ENCODE measurements at places on chromosomes 12 and 14.
A peak's percentile ranks its signal among the peaks of the same experiment; 100 is the strongest.

DNA sequence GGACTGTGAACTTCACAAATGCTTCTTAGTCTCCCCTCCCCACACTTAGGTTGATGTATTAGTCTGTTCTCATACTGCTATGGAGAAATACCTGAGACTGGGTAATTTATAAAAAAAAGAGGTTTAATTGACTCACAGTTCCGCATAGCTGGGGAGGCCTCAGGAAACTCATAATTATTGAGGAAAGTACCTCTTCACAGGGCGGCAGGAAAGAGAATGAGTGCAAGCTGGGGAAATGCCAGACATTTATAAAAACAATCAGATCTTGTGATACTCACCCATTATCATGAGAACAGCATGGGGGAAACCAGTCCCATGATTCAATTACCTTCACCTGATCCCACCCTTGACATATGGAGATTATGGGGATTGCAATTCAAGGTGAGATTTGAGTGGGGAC is 178.8 kb downstream of the SLC38A4 start:
- no peak for DNase-seq

DNA sequence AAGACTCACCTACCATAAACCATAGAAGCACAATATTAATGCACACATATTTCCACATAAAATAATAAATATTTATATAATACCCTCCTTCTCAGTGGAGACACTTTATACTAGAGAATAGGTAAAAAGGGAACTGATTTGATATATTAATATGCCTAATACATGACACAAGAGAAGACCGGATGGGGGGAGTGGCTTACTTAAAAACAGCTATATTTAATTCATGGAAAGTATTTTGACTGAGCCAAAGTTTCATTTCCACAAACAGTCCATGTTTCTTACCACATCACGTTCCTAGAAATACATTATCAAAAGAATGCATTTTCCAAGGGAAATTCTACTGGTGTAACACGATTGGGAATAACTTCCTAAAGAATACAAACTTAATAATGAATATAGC is 63.4 kb downstream of the ITPR2 start:
- DNase-seq = no peak

DNA sequence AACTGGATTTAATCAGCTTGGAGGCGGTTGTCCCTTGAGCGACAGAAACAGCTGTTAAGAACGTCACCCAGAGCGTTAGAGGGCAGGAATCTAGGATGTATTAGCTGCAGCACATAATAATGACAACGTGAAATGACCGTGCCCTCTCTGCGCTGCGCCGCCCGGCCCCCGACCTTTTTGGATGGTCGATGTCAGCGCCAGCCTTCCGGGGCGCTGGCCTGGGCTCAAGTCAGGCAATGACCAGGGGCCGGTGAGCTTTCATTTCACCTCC is 427 bp upstream of the TMEM120B start:
- DNase-seq = peak; percentile 48

- DNase-seq = no peak
Observed at GRCh38 chr12:129211862-129212630, 358.8 kb downstream of the GLT1D1 start.

DNA sequence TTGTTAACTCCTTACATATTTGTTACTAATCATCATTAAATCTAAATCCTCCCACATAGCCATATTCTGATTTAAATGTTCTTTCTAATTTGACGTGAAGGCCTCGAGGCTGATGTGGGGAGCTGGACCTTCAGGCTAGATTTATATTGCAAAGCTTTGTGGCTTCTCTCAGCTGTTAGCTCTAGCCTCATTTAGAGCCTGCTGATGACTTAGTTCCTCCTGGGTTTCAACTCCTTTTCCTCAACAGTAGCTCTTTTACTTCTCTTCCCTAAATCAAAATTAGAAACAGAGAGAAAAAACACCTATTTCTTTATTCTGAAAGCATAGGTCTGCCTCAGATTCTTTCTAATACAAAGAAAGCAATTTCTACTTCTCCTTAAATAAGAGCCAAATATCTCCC is 477.5 kb upstream of the CCDC196 start:
- no peak for DNase-seq

DNA sequence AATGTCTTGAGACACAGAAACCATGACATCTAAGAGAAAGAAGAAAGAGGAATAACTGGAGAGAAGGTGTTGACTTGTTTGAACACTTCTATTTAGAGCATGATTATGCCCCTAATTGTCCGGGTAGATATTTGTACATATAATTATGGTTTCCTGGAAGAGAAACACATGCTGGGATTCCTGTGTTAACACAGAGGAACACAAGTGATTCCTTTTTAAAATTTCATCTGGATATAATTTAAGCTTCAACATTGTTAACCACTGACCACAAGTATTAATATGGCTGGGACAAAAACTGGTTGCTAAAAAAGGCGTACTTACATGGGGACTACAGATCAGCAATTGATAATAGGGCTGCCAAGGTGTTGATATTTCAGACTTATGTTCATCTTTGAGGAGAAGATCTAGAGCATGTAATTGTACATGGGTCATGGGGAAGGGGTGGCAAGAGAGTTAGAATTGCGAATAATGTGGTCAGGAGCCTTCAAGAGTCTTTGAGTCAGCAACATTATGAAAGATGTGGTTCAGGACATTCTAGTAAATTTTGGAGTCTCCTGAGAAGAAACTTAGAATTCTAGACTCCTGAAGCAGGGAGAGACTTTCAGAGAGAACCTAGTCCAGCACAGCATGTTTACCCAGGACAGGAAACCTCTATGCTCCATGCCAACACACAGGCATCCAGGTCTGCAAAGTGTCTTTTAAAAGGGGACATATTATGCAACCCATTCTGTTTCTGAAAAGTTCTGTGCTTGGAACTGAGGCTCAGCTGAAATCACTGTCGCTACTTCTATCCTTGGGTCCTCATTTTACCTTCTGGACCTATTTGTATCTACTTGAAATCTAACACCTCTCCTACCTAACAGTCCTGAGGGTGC is 56.5 kb downstream of the SLC38A1 start:
- no peak for DNase-seq

DNA sequence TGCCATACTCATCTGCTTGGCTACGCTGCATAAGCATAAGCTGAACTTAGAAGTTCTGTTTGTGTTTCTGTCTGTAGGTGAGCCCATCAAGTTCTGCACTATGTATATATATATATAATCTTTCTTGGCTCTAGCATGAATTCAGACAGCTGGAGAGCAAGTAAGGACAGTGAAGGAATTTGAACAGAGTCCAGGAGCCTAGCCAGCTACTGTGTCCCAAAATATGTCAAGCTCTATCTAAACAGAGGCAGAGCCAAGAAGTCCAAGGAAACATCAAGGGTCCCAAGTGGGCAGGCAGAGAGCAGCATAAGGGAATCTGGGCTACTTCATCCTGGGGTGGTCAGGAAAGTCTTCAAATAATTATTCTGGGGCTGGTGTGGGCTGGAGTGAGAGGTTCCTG is 118.5 kb upstream of the NPAS3 start:
- no peak for DNase-seq

DNA sequence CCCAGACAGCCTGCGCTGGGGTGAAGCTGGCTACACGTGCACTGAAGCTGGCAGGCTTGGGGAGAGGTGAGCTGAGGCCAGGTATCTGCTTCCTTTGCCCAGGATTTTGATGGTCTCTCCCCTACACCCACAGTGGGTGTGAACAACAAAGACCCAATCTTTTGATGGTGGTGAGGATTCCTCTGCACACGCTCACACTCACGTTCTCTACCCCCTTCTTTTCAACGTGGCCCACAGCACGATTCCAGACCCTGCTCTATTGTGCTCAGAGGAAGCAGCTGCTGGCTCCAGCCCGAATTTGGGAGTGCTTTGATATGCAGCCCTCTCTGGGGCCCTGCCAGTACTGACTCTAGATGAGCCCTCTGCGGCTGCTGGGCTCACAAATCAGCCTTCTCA is 4.9 kb downstream of the CD9 start:
- DNase-seq = no peak

DNA sequence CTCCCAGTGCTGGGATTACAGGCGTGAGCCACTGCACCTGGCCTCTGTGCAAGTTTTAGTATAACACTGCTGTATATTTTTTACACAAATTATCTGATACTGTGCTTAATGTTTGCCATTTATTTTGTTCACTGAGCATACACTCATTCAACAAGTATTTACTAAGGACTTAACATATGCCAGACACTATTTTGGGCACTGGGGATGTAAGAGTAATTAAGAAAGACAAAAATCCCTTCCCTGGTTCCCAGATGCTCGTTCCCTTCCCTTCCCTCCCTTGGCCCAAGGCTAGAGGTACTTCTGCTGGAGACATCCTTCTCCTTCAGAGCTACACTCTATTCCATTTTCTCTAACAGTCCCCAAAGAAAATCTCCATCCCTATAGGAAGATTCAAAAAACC is 12.5 kb downstream of the CIT start:
- DNase-seq = no peak

GRCh38 chr12:30926243-30927221 is at the start of gene TSPAN11:
Gene TSPAN11, plus strand, starts transcription at chr12:30926748. Its CDS starts 27,244 bp downstream, at chr12:30953992.
- no peak for DNase-seq

GRCh38 chr12:103178366-103179080 is 221.0 kb downstream of the ASCL1 start:
- no peak for DNase-seq

GRCh38 chr14:94175011-94175745 is 1.1 kb downstream of the PPP4R4 start:
- DNase-seq = peak; percentile 31

GRCh38 chr12:125332900-125333299 is 267.7 kb downstream of the AACS start:
- no peak for DNase-seq

DNA sequence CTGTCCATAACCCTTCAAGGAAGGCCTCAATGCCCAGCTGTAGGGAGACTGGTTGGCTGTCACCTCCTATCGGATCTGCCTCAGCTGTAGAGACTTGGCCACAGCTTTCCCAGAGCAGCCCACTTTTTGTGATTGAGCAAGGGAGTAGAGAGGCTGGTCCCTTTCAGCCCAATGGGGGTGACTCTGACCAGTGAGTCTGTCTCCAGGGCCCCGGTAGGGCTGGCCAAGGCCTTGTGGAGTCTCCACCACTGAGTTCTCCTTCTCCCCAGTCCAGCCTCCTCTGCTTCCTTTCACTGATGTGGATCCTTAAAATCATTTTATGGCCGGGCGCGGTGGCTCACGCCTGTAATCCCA is 14.5 kb upstream of the HPD start:
- DNase-seq = no peak

- no peak for DNase-seq
Observed at GRCh38 chr14:99925471-99925870, 132.3 kb downstream of the EML1 start.

DNA sequence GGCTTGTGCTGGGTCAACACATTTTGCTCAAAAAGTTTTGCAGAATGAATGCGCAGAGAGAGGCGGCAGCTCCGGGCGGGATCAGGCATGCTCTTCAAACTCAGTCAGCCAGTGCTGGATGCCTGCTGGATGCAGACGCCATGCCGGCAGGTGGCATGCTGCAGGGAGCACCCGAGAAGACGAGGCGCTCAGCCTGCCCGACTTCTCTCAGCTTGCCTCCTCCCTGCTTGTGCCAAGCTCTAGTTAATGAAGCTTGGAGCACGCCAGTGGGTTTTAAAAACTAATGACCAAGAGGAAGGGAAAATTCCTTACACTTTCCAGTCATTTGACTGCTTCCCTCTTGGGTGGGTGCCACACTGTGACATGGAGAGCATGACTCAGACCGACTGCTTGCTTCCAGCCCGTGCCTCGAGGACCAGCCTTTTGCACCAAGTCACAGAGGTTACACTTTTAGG is 39.8 kb downstream of the SLC24A4 start:
- no peak for DNase-seq

DNA sequence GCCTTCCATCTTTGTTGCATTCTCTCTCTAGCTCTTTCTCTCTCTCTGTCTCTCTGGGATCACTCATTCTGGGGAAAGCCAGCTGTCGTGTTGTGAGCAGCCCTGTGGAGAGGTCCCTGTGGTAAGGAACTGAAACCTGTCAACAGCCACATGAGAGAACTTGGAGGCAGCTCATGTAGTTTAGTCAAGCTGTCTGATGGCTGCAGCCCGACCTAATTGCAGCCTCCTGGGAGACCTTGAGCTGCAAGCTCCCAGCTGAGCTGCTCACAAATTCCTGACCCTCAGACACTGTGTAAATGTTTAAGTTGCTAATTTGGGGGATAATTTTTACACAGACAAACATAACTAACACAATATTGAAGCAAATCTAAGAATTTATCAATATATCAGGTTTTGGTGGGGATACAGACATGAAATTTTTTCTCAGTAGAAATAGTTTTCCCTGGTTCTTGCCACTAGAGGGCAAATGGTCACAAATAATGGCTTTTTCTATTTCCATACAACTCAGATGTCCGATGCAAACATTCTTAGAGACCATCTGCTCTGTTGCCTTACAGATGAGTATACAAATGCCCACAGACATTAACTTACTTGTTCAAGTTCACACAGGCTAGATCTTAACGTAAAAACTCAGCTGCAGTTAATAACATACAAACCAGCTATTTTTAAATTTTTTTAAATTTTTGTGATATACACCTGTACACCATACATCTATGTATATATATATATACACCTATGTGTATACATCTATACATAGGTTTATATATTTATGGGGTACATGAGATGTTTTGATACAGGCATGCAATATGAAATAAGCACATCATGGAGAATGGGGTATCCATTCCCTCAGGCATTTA is 15.5 kb upstream of the KRR1 start:
- no peak for DNase-seq

- no peak for DNase-seq
Observed at GRCh38 chr12:51686727-51687126, 95.7 kb downstream of the SCN8A start.

DNA sequence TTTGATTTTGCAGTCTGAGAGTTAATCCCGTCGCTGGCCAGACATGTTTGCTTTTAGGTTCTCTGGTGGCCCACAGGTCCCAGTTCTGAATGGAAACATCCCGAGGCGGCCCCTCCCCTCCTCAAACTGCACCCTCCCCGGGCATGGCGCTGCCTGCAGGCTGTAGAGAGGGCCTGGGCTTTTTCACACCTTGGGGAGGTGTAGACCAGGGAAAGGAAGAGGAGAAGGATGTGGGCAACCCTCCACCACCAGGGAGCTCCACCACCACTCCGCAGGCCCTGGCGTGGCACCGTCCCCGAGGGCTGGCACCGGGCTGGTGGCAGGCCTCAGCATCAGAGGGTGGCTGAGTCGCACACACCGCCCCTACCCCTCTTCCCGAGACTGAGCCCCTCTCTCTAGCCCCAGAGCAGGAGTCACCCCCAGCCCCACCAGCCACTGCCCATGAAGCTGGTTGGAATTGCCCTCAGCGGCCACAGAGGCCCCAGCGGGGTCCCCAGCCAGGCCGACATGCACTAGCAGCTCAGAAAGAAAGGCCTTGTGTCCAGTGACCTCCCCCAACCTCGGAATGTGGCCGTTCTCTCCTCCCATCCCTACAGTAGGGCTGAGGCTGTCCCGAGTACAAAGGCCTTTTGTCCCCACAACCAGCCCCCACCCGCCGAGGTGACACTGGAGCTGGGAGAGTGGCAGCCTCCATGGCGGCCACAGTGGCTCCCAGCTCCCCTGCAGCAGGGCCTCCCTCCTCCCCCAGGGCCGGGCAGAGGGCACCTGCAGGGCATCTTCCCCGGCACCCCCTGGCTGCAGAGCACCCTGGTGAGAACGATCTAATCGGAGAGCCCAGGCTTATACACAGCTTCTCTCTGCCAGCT is 23.5 kb upstream of the INF2 start:
- no peak for DNase-seq

GRCh38 chr12:104443008-104443407 is 13.7 kb upstream of the CHST11 start:
- DNase-seq = no peak

Data from pancreas (tissue), 10 donors.